ENCODE measurements at places on chromosomes 2 and 18.

DNA sequence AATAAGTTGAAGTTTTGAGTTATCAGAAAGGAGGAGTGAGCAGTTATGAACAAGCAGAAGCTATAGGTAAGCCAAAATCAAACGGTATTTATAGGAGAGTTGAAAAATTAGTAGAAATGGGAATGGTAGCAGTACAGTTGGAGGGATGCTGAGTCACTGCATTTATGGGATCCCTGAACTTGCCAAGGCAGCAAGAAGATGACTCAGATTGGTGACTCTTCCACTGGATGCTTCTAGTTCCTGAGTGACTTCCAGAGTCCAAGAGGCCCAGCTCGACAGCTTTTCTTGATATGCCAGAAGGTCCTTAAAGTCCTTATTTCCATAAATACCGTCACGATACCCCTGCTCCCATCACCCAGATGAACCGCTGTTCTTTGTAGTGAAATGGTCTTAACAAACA is 31.1 kb upstream of the ACTR3 start:
- DNase-seq = no peak

- peak; percentile 85 for DNase-seq
Measured at GRCh38 chr2:65300761-65301711, 73.4 kb downstream of the ACTR2 start.

- no peak for DNase-seq
Measured at GRCh38 chr2:188765522-188766470, 208.4 kb upstream of the COL3A1 start.

- DNase-seq = no peak
Measured at GRCh38 chr2:129642526-129643043, 336.9 kb upstream of the RAB6C start.

GRCh38 chr2:130313812-130314334 is 28.8 kb upstream of the IMP4 start:
- DNase-seq = no peak

DNA sequence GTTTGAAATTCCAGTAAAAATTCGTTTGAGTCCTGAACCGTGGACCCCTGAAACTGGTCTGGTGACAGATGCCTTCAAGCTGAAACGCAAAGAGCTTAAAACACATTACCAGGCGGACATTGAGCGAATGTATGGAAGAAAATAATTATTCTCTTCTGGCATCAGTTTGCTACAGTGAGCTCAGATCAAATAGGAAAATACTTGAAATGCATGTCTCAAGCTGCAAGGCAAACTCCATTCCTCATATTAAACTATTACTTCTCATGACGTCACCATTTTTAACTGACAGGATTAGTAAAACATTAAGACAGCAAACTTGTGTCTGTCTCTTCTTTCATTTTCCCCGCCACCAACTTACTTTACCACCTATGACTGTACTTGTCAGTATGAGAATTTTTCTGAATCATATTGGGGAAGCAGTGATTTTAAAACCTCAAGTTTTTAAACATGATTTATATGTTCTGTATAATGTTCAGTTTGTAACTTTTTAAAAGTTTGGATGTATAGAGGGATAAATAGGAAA is 80.7 kb downstream of the ACSL3 start:
- no peak for DNase-seq

- DNase-seq = no peak
Measured at GRCh38 chr2:38171208-38171855, 95.4 kb upstream of the CYP1B1 start.

All from activated naive CD4-positive, alpha-beta T cell treated with Interleukin-2 at 50 U/mL for 16 hours (primary cell).